ENCODE measurements at places on chromosomes 4 and X.
A peak's percentile ranks its signal among the peaks of the same experiment; 100 is the strongest.

DNA sequence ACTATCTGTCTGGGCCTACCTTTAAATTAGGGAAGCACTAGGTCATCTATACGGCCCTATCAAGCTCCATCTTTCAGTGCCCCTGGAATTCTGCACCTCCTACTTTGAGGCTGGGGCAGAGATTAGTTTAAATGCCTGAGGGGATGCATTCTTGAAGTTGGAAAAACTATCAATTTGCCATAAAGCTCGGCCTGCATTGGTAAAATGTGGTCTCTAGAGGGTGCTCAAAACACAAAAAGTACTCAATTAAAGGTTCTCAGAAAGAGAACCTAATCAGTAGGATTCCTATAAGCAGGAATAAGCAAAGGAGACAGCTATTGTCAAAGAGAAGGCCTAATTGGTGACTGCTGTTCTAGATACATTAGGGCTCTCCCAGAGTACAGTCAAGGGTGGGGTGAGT, 111.7 kb downstream of the AMER1 start:
- DNase-seq = no peak

GRCh38 chr4:176611951-176612350, 180.8 kb downstream of the VEGFC start:
- no peak for DNase-seq

DNA sequence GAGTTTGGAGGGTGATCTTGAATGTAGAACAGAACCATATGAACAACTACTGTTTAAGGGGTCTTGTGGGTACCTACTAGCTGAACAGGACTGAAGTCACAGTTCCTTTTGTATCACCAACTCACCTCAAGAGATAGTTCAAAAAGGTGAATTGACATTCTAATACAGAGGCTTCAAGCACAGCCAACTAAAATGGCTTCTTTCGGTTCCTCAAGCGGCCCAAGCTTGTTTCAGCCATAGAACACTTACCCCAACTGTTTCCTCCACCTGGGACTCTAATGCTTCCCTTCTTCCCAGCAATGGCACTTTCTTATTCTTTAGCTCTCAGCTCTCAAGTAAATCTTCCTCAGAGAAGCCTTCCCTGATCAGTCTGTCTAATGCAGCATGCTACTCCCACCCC, 277.5 kb upstream of the GK2 start:
- DNase-seq = no peak

GRCh38 chr4:123386609-123387008, 10.0 kb upstream of the SPRY1 start:
- no peak for DNase-seq

DNA sequence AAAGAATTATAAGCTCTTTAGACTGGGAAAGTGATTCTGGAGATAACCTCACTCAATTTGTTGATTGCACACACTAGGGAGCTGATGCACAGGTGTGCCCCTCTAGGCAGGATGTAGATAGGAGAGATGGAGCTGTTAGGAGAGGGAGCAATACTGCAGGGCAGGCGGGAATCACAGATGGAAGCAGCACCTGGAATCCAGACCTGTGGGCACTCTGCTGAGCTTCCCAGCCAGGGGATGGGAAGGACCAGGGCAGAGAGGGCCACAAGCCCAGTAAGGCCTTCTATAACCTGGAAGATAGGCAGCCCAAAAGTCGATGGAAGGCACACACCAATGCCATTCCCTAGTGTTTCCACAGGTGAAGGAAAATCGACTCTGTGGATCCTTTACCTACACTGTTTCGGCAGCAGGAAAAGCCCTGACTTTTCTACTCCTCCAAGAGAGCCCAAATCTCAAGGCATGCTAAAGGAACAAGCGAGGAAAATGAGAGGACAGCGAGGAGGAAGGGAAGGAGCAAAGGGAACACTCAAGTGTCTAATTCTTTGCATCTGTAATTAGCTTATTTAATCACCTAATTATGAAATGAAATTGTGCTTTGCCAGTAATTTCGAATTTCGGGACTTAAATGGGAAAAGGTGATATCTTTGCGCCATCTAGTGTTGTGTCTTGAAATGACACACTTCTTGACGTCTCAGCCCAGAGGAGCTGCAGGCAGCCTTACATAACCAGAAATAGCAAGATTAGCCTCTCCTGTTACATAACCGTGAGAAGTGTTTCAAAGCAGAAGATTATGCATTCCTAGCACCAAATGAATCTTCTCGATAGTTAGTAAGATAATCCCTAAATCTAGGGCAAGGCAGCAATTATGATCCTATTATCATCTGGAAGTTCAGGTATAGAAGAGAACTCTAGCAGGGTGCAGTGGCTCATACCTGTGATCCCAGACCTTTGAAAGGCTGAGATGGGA, 31.0 kb upstream of the TLR3 start:
- DNase-seq = peak; percentile 54

DNA sequence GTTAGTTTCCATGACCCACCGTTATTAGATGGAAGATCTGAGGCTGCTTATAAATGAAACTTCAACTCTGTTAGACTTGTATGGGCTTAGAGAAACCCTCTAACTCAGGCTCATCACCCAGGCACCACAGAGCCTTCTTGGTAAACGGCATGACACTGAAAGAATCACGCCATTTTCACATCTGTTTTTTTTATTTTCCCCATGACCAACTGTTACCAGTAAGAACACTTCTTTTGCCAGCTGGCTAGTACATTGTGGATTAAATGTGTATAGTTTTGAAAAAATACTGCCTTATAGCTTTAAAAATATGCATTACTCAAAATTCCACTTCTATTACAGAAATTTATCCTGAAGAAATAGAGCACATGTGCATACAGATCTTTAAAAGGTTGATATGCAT, 48.0 kb upstream of the APELA start:
- no peak for DNase-seq

DNA sequence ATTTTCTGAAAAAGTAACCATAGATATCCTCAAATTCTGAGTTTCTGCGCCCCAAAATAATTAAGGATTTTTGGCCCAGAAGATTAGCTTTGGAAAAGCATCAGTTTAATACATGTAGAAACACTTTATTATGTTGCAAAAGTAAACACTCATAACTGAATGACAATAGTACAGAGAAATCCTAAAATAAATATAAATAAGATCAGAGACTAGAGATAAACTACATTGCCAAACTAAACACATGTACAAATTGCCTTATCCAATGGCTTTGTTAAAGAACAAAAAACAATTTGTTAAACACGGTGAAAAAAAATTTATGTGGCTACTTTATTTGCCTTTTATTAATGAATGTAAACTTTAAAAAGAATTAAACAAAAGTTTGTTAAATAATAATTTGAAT, 17.5 kb downstream of the SPOCK3 start:
- no peak for DNase-seq

DNA sequence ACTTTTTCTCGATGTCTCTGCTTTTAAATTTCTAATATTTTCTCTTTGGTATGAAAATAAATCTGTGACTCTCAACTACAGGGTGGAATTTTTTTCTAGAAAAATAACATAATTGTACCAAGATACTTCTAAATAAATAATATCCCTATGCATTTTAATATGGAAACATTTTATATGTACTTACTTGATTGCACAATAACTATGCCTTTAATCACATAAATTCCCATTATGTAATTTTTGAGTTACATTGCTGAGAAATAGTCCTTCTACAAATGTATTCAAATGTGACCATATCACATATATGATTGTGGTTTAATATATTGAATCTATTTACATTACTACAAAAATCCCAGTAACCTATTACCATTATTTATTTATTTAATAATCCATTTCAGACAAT, 1543.3 kb upstream of the PABPC4L start:
- no peak for DNase-seq
